SJCRH30 (cell line): ENCODE measurements at places on chromosomes 16 and 17.
A peak's percentile ranks its signal among the peaks of the same experiment; 100 is the strongest.

DNA sequence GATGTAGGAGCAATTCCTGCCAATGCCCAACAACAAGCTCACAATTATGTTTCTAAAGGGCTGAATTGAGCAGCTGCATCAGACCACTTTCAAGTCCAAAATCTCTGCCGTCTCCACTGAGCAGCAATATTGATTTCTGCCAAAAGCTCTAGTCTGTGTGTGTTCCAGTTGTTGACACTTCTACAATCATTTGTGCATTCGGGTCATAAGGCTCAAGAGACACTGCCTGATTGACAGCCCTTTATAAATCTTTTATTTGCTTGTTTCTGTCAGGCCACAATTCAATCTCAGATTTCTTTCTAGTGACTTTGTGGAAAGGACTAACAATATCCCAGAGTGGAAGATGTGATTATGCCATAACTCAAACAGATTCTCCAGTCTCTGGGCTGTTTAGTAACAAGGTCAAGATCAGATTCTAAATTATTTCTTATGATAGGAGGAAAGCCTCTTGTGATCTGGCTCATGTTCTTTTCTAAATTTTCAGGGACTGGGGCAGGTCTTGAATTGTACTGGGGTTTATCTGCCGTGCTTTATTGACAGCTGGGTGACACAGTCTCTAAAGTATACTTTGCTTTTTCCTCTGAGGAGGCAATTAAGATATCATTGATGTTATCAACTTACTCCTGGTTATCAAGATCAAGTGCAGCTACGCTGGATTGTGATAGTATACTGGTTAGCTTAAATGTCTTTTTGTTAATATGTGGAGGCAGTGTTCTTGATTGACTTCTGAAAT lies 377.1 kb downstream of the CNTNAP4 start:
- no peak for DNase-seq

GRCh38 chr17:40850293-40850972 lies 16.6 kb downstream of the KRT12 start:
- no peak for DNase-seq

GRCh38 chr17:75487351-75488070 lies 27.8 kb downstream of the CASKIN2 start:
- DNase-seq, result no peak

- peak; percentile 59 for DNase-seq
Observed at GRCh38 chr16:75789237-75789636, 62.9 kb upstream of the CPHXL start.

GRCh38 chr17:67063141-67063540 lies 18.8 kb downstream of the CACNG1 start:
- no peak for DNase-seq

GRCh38 chr17:45031231-45032173 lies 19.9 kb downstream of the DCAKD start:
- peak; percentile 93 for DNase-seq

- DNase-seq, result no peak
Observed at GRCh38 chr16:58125781-58126335, 3.3 kb downstream of the CFAP20 start.
